ENCODE measurements at places on chromosomes 6 and 20.

- DNase-seq = no peak
These were observed 219.5 kb downstream of the BTBD9 start for GRCh38 chr6:38420207-38420606.

DNA sequence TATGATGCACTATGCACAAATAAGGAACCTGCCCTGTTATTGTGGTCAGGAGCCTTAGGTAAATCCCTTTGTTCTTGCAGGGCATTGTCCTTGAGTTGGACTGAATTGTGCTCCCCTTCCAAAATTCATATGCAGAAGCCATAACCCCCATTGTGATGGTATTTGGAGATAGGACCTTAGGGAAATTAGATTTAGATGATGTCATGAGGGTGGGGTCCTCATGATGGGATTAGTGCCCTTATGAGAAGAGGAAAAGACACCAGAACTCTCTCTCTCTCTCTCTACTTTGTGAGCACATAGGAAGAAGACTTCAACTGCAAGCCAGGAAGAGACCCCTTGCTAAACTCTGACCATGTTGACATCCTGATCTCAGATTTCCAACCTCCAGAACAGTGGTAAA is 268.0 kb downstream of the LRFN2 start:
- DNase-seq = no peak

DNA sequence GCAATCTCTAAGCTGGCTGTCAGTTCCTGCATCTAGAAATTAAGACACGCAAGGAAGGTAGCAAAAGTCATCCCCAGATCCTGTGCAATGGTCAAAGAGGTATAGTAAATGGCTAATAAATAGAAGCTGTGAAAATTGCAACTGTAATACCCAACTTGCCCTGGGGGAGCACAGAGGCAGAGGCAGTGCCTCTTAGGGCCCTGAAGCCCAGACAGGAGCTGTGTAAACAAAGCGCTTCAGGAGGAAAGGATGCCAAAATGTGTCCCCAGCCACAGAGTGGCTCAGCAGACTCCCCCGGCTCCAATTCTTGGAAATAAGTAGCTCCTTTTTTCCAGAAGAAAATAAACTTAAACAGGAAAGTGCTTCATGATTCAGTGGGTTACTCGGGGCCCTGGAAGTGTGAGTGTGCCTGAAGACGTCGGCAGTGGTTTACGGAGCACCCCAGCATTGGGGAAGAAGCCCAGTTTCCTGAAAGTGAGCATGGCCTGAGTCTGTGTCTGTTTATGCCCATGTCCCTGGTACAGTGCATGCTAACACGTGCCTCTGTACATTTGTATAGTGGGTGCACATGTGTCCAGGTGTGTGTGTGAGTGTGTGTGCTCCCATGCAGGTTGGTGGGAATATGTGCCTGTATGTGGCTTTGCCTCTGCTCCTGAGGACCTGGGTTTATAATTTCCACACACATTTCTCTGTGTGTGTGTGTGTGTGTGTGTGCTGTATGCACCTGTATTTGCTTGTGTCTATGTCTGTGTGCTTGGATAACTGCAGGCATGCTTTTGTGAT is 246.7 kb downstream of the MAFB start:
- no peak for DNase-seq

GRCh38 chr6:152416652-152417051 is 220.5 kb downstream of the SYNE1 start:
- DNase-seq = no peak

- no peak for DNase-seq
These were observed 171.4 kb upstream of the QKI start for GRCh38 chr6:163243083-163243482.

DNA sequence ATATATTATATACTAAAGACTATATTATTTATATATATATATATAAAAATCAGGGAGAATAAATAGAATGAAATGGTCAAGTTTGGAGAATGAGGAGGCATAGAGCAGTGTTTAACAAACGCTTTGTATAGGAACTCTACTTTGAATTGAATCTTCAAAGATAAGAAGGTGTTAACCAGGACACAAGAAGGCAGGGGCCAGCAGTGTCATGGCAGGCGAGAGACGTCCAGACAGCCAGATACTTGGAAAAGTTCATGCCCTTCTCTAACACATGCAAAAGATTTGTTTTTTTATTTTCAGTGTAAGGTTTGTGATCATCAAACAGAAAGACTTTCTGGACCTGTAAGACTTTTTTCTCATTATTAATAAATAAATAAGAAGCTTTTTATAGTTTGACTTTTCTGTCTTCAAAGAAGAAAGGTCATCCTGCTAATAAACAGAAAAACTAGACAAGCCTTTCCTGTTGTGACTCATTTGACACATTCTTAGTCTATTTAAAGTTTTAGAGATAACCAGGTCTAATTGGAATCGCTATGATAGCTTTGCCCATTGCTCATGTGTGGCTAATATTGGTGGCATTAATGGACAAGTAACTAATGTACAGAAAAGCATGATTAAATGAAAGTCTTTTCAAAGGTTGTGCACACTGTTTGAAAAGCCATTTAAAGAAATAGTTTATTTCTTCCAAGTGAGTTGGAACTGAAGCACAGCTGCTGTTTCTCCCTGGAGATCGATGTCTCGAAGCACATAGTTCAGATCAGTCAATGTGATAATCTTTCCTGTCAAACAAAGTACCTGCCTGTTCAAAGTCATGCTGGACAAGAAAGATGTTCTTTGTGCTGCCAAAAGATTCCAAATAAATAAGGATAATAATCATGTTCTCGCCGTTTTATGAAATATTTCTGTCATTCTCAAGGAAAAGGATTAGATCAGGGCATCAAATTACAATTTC is 420.4 kb upstream of the OPRM1 start:
- no peak for DNase-seq

GRCh38 chr6:107809966-107810365 is 14.1 kb downstream of the SCML4 start:
- DNase-seq = no peak

DNA sequence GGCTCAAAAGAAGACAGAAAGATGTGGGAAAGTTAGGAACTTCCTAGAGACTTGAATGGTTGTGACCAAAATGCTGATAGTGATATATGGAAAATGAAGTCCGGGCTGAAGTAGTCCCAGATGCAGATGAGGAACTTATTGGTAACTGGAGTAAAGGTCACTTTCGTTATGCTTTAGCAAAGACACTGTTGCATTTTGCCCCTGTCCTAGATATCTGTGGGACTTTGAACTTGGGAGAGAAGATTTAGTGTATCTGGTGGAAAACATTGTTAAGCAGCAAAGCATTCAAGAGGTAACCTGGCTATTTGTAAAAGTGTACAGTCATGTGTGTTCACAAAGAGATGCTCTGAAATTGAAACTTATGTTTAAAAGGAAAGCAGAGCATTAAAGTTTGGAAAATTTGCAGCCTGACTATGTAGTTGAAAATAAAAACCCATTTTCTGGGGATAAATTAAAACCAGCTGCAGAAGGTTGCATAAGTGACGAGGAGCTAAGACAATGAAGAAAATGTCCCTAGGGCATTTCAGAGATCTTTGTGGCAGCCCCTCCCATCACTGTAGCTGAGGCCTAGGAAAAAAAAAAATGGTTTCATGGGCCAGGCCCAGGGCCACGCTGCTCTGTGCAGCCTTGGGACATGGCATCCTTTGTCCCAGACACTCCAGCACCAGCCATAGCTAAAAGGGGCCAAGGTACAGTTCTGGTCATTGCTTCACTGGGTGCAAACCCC is 1692.2 kb downstream of the HACE1 start:
- no peak for DNase-seq

- DNase-seq = no peak
These were observed 127.6 kb downstream of the EDN3 start for GRCh38 chr20:59428006-59428405.

DNA sequence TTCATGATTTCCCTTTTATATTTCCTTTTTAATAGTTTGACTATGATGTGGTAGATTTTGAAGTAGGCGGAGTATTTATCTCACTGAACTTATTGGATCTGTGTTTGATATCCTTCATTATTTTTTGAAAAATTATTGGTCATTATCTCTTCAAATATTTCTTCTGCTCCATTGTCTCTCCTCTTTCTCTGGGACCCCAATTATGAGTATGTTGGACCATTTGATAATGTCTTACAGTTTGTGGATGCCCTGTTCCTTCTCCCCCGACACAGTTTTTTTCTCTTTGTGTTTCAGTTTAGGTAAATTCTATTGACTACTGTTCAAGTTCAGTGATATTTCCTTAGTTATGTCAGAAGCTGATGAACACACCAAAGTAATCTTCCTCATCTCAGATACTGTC is 49.4 kb upstream of the COL10A1 start:
- DNase-seq = no peak

- no peak for DNase-seq
These were observed 37.3 kb downstream of the MAPK14 start for GRCh38 chr6:36064770-36065396.

GRCh38 chr6:42292004-42292740 is 74.5 kb upstream of the MRPS10 start:
- no peak for DNase-seq

DNA sequence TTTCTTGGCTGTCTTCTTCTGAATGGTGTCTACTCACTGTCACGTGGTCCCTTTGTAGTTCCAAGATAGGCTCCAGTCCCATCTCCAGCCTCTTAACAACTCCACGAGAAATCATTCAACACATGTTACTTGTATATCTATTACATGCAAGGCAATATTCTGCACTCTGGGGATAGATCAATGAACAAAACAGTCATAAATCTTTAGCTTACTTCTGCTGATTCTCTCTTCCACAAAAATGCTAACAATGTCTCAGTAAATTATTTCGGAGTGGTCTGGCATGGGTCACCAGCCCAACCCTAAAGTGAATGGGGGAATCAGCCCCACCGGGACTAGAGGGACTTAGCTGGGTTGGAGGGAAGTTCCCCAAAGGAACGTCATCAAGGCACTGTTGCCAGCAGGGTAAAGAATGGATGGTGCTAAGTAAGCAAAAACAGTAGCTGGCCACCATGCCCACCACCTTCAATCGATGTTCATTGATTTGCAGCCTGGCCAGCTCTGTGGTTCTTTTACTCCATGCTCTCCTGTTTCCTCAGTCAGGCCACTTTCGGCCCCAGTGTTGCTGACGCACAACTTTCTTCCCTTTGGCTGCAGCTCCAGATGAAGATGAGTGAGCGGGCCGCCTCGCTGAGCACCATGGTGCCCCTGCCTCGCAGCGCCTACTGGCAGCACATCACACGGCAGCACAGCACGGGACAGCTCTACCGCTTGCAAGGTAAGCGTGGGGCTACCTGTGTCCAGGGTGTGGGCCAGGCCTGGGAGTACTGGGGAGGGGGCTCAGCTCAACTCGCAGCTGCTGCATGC is 167.7 kb downstream of the DOK5 start:
- no peak for DNase-seq

DNA sequence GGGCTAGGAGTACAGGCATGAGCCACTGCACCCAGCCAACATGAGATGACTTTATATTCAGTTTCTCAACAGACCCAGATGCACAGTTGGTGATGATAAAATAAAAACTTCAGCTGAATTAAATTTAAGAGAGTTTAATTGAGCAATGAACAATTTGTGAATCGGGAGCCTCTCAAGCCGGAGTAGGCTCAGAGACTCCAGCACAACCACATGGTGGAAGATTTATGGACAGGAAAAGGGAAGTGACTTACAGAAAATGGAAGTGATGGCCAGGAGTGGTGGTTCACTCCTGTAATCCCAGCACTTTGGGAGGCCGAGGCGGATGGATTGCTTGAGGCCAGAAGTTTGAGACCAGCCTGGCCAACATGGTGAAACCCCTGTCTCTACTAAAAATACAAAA is 10.4 kb upstream of the BCAS4 start:
- DNase-seq = no peak

GRCh38 chr20:45206725-45207124 is at the start of gene SEMG1:
Gene SEMG1, plus strand, starts transcription at chr20:45207033. Its CDS starts 21 bp downstream, at chr20:45207054.
- no peak for DNase-seq

GRCh38 chr6:53728570-53729194 is 63.1 kb upstream of the KLHL31 start:
- DNase-seq = peak; percentile 22

- DNase-seq = no peak
These were observed 40.2 kb upstream of the GMPR start for GRCh38 chr6:16198061-16198705.

DNA sequence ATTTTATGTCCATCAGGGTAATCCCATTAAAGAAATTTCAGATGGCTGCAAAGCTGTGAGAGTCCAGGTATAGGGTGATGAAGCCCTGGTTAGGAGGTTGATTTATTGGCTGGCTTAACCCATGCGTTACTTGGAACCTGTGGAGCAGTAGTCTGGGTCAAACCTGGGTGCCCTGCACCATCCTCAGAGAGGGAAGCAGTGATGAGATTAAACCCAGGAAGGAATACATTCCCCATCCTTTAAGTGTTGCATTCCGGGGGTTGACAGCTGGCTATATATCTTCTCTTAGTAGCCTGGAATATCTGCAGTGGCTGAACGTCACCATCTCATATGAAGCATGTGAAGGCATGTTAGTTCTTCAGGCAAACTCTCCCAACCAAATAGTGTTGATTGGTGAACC is 44.9 kb upstream of the JAG1 start:
- no peak for DNase-seq

GRCh38 chr6:132968419-132968950 is 154.1 kb downstream of the RPS12 start:
- DNase-seq = no peak

- DNase-seq = no peak
These were observed 75.1 kb upstream of the ATXN1 start for GRCh38 chr6:16836144-16836981.

DNA sequence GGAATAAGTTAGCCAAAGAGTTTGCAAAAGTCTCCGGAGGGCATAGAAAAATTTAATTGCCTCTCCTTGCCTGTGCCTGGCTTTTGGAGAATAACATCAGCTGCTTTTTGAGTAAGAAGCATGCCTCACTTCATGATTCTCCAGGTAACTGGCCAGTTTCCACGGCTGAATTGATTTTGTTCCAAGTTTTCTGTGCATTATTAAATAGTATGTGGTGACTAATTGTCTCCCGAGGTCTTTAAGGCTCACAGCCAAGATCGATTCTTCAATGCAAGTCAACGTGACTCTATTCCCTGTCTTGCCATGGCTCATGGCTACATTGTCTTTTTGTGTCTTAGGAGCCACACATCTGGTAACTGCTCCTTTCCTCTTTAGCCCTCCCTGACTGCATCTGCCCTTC is 54.2 kb downstream of the CNR1 start:
- no peak for DNase-seq

DNA sequence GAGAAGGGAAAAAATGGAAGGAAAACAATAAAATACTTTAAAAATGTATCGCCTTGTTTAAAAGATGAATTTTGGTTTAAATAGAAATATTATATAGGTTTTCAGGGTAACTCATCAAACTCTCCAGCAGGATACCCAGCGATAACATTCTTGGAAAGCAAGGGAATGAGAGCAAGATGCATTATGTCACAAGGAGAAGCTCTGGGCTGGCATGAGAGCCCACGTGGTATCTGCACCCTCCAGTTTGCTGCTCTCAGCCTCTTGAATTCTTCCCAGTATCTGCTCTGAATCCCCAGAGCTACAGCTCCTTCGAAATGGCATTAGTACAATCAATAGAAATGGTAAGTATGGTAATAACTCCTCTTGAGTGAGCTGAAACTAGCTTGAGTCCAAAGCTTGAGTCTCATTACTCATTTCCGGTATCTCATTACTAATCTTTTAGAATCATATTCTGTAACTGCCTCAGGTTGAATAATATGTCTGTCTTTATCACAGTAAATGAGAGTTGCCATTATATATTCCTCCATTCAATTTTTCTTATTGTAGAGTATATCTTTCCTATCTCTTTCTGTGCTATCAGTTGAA is 4.9 kb upstream of the TMEM242 start:
- DNase-seq = no peak

All from right kidney (tissue), 9 donors.